Natural killer cell (primary cell): ENCODE measurements at places on chromosomes 1 and 21. TPM values are rescaled to one million over a fixed set of nuclear protein-coding genes. Genes with fewer than 3 reads are reported as not detected.
A peak's percentile ranks its signal among the peaks of the same experiment; 100 is the strongest.

DNA sequence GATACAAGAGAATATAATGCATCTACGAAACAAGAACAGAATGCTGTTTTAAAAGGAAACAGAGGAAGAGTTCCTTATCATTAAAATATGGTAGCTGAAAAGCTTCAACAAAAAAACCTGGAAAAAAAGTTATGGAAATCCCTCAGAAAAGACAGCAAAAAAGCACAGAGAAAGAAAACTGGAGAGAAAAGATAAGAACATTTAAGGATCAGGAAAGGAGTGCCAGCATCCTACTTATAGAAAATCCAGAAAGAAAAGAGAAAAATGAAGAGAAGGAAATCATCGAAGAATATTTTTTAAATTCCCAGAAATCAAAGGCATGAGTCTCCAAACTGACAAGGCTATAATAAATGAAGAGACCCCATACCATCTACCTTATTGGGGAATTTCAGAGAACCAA lies 29.8 kb downstream of the SUSD4 start:
- no peak overlapping the region for H3K4me3 ChIP-seq
- no peaks in the 10 kb centered on the region for H3K27me3 ChIP-seq
- H3K4me1 ChIP-seq, result no peaks in the 10 kb centered on the region
- no peak overlapping the region for H3K27ac ChIP-seq

- no peak overlapping the region for H3K4me3 ChIP-seq
- no peak for DNase-seq
- no peaks in the 10 kb centered on the region for H3K4me1 ChIP-seq
- no peak overlapping the region for H3K27ac ChIP-seq
- no peaks in the 10 kb centered on the region for H3K36me3 ChIP-seq
Measured at GRCh38 chr21:14620152-14620551, 74.0 kb upstream of the SAMSN1 start.

DNA sequence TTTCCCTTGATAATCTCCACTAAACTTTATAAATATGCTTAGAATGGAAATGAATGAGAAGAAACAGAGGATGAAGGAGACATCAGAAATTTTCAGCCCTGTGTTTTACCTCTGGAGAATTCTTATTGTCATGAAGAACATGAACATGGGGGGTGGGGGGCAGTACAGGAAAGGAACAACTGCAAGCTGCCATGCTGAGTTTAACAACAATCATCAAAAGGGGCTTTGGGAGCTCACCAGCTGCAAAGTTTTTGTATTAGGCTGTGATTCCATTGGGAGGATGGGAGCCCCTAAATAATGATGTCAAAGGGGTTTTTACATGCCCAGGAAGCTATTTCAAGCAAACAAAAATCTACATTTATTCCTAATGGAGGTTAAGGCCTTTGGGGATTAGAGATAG lies 103.3 kb downstream of the AKT3 start:
- no peaks in the 10 kb centered on the region for H3K27me3 ChIP-seq
- no peaks in the 10 kb centered on the region for H3K36me3 ChIP-seq
- H3K4me1 ChIP-seq, result no peaks in the 10 kb centered on the region

Gene OR2AK2
- total RNA-seq, result 0.88 TPM

Gene RGSL1
- total RNA-seq, result not detected

Gene PRDM16
- not detected for total RNA-seq

Gene GJC2
- 2.2 TPM for total RNA-seq

Gene TCP10L
- total RNA-seq, result 0.47 TPM

DNA sequence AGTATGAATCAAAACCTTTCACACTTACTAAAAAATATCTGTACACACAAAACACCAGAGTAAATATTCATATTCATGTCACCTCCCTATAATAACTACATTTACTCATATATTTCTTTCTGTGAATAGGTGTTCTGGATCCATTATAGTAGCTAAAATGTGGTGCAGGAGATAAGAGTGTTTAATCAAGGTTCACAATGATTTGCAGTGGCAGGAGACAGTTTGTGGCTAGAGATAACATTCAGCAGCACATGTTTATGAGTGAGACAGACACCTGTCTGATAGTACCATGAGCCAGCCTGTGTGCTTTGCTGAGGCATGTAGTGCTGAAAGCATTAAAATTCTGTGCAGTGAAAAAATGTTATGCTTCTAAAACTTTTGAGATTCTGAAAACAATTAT lies 410.3 kb downstream of the SRGAP2C start:
- H3K36me3 ChIP-seq, result no peaks in the 10 kb centered on the region
- no peak for DNase-seq
- H3K27me3 ChIP-seq, result no peaks in the 10 kb centered on the region
- H3K4me1 ChIP-seq, result no peaks in the 10 kb centered on the region
- no peak overlapping the region for H3K27ac ChIP-seq
- no peak overlapping the region for H3K4me3 ChIP-seq

Gene HTR6
- total RNA-seq, result 0.18 TPM

DNA sequence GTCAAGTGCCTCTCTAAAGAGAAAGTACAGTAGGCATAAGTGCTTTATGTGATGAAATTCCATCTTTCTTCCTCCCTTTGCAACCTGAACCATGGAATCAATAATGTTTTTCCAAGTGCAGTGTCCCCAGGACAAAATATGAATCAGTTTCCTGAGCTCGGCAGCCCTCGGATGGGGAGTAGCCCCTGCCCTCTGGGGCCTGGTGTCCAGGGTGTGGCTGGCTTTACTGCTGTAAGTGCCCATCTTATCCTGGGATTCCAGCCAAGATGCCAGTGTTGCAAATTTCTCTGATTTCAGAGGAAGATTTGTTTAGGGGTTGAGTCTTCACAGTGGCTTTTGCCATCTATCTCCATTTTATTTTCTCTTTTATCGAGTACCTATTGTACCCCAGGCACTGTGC lies 40.5 kb upstream of the SRP9 start:
- H3K4me1 ChIP-seq, result no peaks in the 10 kb centered on the region
- no peaks in the 10 kb centered on the region for H3K36me3 ChIP-seq

DNA sequence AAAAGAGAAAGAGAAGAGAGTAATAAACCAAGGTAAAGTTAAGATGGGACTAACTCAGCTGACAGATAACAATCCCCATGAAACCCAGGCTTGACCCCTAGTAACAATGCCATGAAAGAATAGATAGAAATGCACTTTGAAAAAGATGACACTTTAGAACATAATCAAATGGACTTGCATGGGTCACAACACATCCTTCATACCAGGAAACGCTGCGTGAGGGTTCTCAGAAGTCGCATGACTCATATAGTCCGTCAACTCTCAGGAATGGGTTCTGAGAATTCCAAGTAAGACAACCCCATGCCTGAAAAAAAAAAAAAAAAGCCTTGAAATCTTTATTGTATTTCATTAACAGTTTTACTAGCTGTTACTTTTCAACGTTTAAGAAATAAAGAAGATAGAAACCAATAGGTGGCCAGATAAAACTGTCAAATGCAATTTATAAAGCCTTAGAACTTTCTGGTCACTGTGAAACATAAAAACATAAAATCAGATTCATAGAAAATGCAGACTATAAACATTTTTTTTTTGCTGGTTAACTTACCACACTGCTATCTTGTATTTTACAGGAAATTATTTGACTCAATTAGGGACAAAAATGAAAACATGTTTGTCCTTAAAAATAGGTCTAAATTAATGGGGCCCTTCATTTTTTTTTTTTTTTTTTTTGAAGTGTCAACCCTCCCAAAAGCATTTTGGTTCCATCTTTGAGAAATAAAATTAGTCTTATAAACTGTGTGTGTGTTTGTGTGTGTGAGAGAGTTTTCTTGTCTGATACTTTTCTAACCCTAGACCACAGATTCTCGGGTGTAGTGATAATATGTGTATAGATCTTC lies 202.1 kb downstream of the NCAM2 start:
- H3K36me3 ChIP-seq, result no peaks in the 10 kb centered on the region
- H3K27ac ChIP-seq, result peak overlapping the region; percentile 25
- no peak for DNase-seq
- H3K4me1 ChIP-seq, result peaks cover 3% of the 10 kb centered on the region

Gene PTPN14
- total RNA-seq, result not detected

- H3K27me3 ChIP-seq, result no peaks in the 10 kb centered on the region
- no peak for DNase-seq
- no peaks in the 10 kb centered on the region for H3K36me3 ChIP-seq
- peaks cover 4% of the 10 kb centered on the region for H3K4me1 ChIP-seq
- no peak overlapping the region for H3K27ac ChIP-seq
- no peak overlapping the region for H3K4me3 ChIP-seq
Measured at GRCh38 chr1:39178541-39179431, 25.7 kb upstream of the MACF1 start.

GRCh38 chr1:72937905-72938304 lies 655.6 kb upstream of the NEGR1 start:
- no peaks in the 10 kb centered on the region for H3K4me1 ChIP-seq
- no peak for DNase-seq
- no peak overlapping the region for H3K4me3 ChIP-seq
- no peaks in the 10 kb centered on the region for H3K36me3 ChIP-seq

Gene RNF186
- not detected for total RNA-seq

GRCh38 chr1:115364780-115365155 lies 26.7 kb upstream of the NGF start:
- no peaks in the 10 kb centered on the region for H3K27me3 ChIP-seq
- no peak overlapping the region for H3K4me3 ChIP-seq
- H3K36me3 ChIP-seq, result no peaks in the 10 kb centered on the region

Gene LHX8
- total RNA-seq, result not detected

DNA sequence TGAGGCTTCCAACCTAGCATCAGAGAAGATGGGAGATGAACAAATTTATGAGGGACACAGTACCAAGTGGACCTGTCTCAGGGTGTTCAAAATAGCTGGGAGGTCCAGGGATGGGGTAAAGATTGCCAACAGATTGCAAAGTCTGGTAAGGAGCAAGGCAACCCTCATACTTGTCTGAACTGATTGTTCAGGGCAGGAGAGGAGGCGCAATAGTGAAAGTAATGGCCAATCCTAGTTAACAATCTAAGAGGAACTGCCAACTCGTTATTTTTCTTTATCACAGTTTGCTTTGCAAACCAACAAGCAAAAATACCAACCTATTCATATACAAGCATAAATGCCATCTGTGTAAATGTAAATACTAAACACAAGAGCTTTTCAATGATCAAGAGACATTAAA lies 78.4 kb upstream of the S1PR1 start:
- DNase-seq, result no peak
- no peak overlapping the region for H3K4me3 ChIP-seq
- H3K27me3 ChIP-seq, result no peaks in the 10 kb centered on the region
- no peaks in the 10 kb centered on the region for H3K4me1 ChIP-seq
- H3K27ac ChIP-seq, result no peak overlapping the region

Gene TMEM52
- total RNA-seq, result not detected

Gene DSTYK
- 17.5 TPM for total RNA-seq

- no peaks in the 10 kb centered on the region for H3K36me3 ChIP-seq
- no peak overlapping the region for H3K4me3 ChIP-seq
- DNase-seq, result no peak
- H3K27ac ChIP-seq, result no peak overlapping the region
- no peaks in the 10 kb centered on the region for H3K27me3 ChIP-seq
- H3K4me1 ChIP-seq, result no peaks in the 10 kb centered on the region
Measured at GRCh38 chr21:15291621-15292266, 226.9 kb upstream of the NRIP1 start.

DNA sequence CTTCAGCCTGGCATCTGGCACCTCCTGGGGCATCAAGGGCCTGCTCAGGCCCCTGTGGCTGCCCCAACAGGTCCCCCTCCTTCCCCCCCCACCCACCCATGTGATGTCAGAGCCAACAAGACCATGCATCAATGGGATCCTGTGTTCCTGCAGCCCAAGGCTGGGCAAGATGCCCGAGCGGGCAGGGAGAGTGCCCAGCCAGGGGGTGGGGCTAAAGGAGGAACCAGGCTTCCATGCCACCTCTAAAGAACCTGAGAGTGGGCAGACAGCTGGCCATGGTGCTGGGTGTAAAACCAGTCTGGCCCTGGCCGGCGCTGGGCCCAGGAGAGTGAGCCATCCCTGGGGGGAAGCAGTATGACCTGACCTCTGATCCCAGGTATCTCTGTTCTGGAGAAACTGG lies 7.6 kb downstream of the COL16A1 start:
- no peak overlapping the region for H3K4me3 ChIP-seq
- no peak for DNase-seq
- H3K36me3 ChIP-seq, result no peaks in the 10 kb centered on the region
- H3K27ac ChIP-seq, result no peak overlapping the region
- peaks cover 29% of the 10 kb centered on the region for H3K4me1 ChIP-seq
- H3K27me3 ChIP-seq, result no peaks in the 10 kb centered on the region

Gene ADAM30
- total RNA-seq, result not detected

DNA sequence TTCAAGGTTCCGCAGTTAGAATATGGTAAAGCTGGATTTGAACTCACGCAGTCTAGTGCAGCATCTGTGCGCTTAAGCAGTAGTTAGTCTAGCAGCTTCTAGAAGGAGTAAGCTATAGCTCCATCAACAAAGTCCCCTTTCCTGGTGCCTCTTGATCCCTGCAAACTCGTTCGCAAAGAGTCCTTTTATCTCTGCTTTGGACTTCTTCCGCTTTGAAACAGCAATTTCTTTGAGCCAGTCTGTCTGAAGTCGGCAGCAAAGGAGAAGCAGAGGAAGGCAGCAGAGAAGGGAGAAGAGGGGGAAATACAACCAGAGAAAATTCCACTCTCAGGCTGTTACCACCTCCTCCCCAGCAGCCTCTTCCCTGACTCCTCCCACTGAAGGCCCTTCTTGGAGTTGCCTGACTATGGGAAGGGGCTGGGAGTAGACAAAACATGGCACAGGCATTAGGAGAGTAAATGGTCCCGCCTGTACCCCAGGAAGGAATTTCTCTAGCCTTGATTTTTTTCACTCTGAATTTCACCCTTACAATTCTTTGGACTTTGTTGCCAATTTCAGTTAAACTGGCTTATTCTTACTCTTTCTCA lies 25.9 kb downstream of the HSD3B2 start:
- H3K4me1 ChIP-seq, result no peaks in the 10 kb centered on the region
- no peak overlapping the region for H3K4me3 ChIP-seq
- H3K27me3 ChIP-seq, result no peaks in the 10 kb centered on the region

- no peak for DNase-seq
- H3K36me3 ChIP-seq, result no peaks in the 10 kb centered on the region
- H3K4me1 ChIP-seq, result no peaks in the 10 kb centered on the region
- no peaks in the 10 kb centered on the region for H3K27me3 ChIP-seq
- H3K27ac ChIP-seq, result no peak overlapping the region
- H3K4me3 ChIP-seq, result no peak overlapping the region
Measured at GRCh38 chr21:21158376-21158918, 160.2 kb downstream of the NCAM2 start.

- peaks cover 11% of the 10 kb centered on the region for H3K4me1 ChIP-seq
- no peak overlapping the region for H3K27ac ChIP-seq
- H3K4me3 ChIP-seq, result no peak overlapping the region
- H3K27me3 ChIP-seq, result no peaks in the 10 kb centered on the region
Measured at GRCh38 chr1:5369223-5369622, 623.0 kb downstream of the NPHP4 start.

Gene PTPN22
- total RNA-seq, result 122 TPM

Gene S100A12
- total RNA-seq, result 20.4 TPM

GRCh38 chr1:45430490-45430889 lies 60.5 kb downstream of the TESK2 start:
- H3K4me3 ChIP-seq, result no peak overlapping the region
- no peaks in the 10 kb centered on the region for H3K27me3 ChIP-seq
- no peak overlapping the region for H3K27ac ChIP-seq

Gene BEST4
- total RNA-seq, result 0.18 TPM

Gene FAM72A
- 2.4 TPM for total RNA-seq

- DNase-seq, result no peak
- no peaks in the 10 kb centered on the region for H3K36me3 ChIP-seq
- H3K4me1 ChIP-seq, result no peaks in the 10 kb centered on the region
- no peak overlapping the region for H3K4me3 ChIP-seq
- no peaks in the 10 kb centered on the region for H3K27me3 ChIP-seq
Measured at GRCh38 chr1:224673141-224673540, 57.0 kb downstream of the CNIH3 start.

Gene RGS18
- 17.2 TPM for total RNA-seq

Gene CFHR5
- not detected for total RNA-seq
